Liver (tissue), 10 donors: ENCODE measurements at places on chromosomes 7 and 10. TPM values are rescaled to one million over a fixed set of nuclear protein-coding genes. Genes with fewer than 3 reads are reported as not detected.

STEAP1B gene
- 0.08 TPM for total RNA-seq

ITPRID1 gene
- total RNA-seq, result not detected

PRKG1 gene
- total RNA-seq, result 1.4 TPM

- no peak overlapping the region for H3K27ac ChIP-seq
- no peak for DNase-seq
- H3K27me3 ChIP-seq, result no peaks in the 10 kb centered on the region
- H3K4me1 ChIP-seq, result no peaks in the 10 kb centered on the region
- no peaks in the 10 kb centered on the region for H3K36me3 ChIP-seq
Measured at GRCh38 chr10:60817398-60817805, 39.1 kb downstream of the CDK1 start.

DNA sequence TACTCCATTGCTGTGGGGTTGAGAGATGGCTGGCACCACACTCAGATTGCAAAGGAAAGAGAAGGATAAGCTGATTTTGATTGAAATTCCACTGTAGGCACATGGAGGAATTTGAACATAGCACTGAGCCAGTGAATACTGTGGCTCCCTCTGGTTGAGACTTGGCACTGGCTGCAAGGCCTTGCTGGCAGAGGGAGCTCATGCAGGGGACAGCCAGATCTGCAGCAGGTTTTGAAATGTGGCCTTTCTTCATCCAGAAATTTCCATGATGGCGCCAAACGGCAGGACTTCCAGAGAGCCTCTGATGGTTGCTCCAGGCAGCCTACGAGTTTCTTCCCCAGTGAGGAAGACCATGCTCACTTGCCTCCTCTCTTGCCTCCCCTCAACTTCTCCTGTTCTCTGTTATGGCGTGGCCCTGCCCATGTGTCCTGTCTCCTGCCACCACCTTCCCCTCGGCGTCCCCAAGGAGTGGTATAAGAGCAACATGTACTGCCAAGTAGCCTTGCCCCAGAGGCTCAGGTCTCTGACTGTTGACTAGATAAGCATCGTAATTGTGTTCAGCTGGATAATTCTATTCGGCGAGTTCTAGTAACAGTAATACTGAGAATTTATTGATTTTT is 265.6 kb downstream of the CCDC3 start:
- H3K27ac ChIP-seq, result no peak overlapping the region
- no peaks in the 10 kb centered on the region for H3K4me1 ChIP-seq
- no peaks in the 10 kb centered on the region for H3K27me3 ChIP-seq
- no peaks in the 10 kb centered on the region for H3K36me3 ChIP-seq

DNA sequence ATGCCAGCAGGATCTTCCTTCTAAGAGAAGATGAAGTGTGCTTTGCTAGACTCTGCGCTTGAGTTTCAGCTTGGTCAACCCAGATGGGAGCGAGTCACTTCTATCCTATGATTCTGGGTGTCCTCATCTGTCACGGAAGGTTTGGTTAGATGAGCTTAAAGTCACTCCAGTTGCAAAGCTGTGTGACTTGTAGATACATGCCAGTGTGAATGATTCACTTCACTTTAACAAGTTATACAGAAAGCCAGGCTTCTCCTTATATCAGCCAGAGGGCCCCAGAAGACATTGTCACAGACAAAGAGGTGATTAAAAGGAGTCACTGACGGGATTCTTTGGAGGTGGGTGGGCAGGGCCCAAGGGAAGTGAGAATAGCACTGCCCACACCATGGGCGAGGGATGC is 122.6 kb upstream of the PFKP start:
- DNase-seq, result no peak
- no peaks in the 10 kb centered on the region for H3K27me3 ChIP-seq
- H3K36me3 ChIP-seq, result no peaks in the 10 kb centered on the region
- H3K4me3 ChIP-seq, result no peak overlapping the region
- H3K27ac ChIP-seq, result no peak overlapping the region
- H3K4me1 ChIP-seq, result no peaks in the 10 kb centered on the region

GRCh38 chr7:79489371-79489770 is 35.9 kb upstream of the MAGI2 start:
- H3K4me1 ChIP-seq, result no peaks in the 10 kb centered on the region
- no peak for DNase-seq
- no peaks in the 10 kb centered on the region for H3K36me3 ChIP-seq
- no peak overlapping the region for H3K4me3 ChIP-seq
- no peak overlapping the region for H3K27ac ChIP-seq
- no peaks in the 10 kb centered on the region for H3K27me3 ChIP-seq

- H3K27me3 ChIP-seq, result no peaks in the 10 kb centered on the region
- H3K4me1 ChIP-seq, result peaks cover 72% of the 10 kb centered on the region
- H3K27ac ChIP-seq, result no peak overlapping the region
- H3K4me3 ChIP-seq, result peak overlapping the region; percentile 73
Measured at GRCh38 chr7:70595370-70595754, 536.6 kb upstream of the GALNT17 start.
